ENCODE measurements at places on chromosomes 16 and 17.

DNA sequence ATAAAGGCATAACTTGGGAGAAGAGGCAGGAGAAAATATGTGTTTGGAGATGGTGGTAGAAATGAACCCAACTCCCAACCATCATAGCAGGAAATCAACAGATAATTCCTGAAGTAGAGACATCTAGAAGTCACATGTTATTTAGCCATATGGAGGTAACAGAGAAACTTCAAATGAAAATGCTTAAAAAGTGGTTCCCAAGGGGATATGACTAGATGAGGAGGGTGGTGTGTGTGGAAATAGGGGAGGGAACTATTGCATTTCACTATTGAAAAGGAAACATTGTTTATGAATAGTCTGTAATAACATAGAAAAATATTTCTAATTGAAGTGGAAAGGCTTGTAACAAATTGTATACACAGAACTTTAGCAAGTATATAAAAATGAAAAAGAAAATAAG lies 412.0 kb downstream of the SHISA9 start:
- no peak for DNase-seq

- DNase-seq, result no peak
Measured at GRCh38 chr17:61065263-61065773, 334.3 kb upstream of the TBX2 start.

DNA sequence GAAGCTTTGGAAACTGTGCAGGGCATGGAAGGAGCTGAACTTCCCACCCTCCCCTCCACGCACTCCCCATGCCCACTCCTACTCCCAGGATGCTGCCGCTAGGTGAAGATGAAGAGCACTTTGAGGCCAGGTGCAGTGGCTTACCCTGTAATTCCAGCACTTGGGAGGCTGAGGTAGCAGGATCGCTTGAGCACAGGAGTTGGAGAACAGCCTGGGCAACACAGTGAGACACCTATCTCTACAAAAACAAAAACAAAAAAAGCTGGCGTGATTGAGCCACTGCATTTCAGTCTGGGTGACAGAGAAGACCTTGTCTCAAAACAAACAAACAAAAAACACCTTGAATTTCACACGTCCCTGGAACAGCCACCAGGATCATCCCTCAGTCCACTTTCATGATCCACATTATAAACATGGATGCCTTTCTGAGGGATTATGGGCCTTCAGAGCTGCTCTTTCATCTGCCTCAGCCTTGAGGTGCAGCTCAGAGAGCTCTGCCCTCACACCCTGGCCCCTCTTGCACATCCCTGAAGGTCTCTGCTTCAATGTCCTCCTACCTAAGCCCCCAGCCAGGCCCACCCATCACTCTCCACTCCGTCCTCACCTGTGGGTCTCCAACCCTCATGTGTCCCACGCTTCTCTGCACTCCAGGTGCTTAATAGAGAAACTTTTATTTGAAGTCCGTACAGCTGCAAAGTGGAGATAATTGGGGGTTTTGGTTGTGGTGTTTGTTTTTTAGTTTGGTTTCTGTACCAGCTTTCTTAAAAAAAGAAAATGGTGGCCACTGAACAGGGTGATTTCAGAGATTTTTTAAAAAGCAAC lies 25.8 kb downstream of the PHB1 start:
- no peak for DNase-seq

DNA sequence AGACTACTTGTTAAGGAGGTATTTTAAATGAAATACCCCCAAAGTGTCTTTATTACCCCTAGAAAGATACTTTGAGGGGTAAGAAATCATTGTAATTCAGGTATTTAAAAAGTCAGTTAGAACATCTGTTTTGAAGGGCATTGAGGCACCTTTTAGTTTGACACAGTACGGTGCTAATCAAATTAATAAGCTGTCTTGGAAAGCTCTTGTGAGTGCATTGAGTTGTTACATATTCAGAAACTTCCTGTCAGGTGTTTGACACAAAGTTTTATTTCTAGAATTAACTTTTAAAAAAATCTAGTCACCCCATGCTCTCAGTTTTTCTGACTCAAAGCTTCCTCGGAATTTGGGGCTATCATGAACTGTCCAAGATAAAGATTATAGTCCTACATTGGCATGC lies 4.6 kb downstream of the RBBP6 start:
- DNase-seq, result no peak

DNA sequence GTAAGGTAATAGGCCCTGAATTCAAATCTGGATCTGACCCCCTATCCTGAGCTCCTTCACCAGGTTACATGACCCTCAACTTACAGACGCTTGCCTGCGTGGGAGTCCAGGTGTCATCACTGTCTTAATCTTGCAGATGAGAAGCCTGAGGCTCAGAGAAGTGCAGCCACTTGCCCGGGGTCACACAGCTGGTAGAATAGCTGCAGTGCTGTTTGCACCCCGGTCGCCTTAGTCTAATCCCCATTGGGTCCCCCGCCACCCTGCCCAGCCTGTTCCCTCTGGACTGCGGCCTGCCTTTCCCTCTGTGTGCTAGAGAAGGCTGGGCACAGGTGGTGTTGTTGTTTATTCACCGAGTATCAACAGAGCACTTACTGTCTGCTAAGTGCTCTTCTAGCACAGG lies 107.0 kb downstream of the SDR42E1 start:
- no peak for DNase-seq

- DNase-seq, result no peak
Measured at GRCh38 chr17:29225396-29225795, 21.3 kb upstream of the CRYBA1 start.

DNA sequence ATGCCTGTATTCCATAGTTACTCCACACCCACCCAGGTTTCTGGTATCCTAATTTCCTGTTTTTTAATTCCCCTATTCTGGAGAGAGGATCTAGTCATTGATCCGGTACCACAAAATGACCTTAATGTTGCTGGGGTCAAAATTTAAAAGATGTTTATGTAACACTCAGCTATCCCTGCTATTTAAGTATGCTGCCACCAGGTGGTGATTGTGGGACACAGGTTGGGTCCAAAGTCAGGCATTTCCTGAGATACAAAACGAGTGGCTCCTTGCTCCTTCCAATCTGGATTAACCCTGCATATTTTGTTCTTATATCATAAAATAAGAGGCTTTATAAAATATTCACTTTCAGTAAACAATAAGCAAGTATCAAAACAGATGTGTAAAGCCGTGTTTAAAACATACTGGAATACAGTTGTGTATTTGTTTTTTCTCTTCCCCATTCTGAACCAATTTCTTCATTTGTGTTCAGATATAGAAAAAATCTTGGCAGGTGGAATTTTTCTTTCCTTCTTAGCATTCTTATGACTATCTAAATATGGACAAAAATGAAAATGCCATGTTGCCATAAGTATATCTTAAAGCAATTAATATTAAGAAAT lies 16.3 kb downstream of the HS3ST4 start:
- peak; percentile 44 for DNase-seq

GRCh38 chr17:72077326-72077960 lies 43.4 kb upstream of the SOX9 start:
- no peak for DNase-seq

DNA sequence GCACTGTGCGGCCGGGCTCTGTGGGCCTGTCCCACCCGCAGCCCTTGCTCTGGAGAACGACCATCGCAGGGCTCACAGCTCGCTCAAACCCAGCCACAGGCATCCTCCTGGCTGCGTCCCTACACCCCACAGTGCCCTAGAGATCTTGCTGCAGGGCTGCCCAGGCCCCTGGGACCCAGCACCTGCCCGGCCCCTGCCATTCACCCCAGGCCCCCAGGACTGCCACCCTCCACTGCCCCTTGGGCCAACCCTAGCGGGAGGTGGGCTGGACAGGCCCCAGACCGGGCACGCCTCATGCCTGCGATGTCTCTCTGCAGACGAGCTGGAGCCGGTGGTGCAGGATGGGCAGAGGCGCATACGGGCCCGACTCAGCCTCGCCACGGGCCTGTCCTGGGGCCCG lies 56.1 kb upstream of the ZC3H18 start:
- DNase-seq, result no peak

- no peak for DNase-seq
Measured at GRCh38 chr16:72621651-72622050, 426.3 kb downstream of the ZFHX3 start.

- peak; percentile 85 for DNase-seq
Measured at GRCh38 chr16:49441366-49441780, 67.8 kb downstream of the C16orf78 start.

GRCh38 chr17:67649891-67650290 lies 67.8 kb upstream of the NOL11 start:
- no peak for DNase-seq

GRCh38 chr17:78899361-78900260 lies 3.4 kb downstream of the CEP295NL start:
- no peak for DNase-seq

DNA sequence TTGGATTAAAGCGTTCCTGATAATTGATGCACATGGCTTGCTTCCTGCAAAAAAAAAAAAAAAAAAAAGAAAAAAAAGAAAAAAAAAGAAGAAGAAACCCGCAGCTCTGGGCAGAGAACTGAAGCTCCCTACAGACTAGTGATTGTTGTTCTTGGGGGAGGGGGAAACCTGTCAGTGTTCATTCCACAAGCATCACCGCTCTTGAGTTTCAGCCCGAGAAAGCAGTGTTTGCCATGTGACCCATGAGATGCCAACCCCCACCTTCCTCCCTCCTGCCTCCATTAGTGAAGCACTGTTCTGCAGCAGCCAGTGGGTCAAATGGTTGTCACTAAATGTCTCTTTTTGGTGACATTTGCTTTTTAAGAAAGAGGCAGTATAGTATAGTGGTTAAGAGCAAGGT lies 1.7 kb downstream of the USP43 start:
- no peak for DNase-seq

GRCh38 chr16:49619811-49620157 lies 236.1 kb downstream of the ZNF423 start:
- DNase-seq, result no peak

GRCh38 chr16:15856901-15857698 lies at the start of gene MYH11:
Gene MYH11 (minus strand): TSS chr16:15857028. CDS start chr16:15838252, 18,776 bp downstream.
- no peak for DNase-seq

GRCh38 chr17:48552466-48553189 lies 7.7 kb upstream of the HOXB2 start:
- no peak for DNase-seq

DNA sequence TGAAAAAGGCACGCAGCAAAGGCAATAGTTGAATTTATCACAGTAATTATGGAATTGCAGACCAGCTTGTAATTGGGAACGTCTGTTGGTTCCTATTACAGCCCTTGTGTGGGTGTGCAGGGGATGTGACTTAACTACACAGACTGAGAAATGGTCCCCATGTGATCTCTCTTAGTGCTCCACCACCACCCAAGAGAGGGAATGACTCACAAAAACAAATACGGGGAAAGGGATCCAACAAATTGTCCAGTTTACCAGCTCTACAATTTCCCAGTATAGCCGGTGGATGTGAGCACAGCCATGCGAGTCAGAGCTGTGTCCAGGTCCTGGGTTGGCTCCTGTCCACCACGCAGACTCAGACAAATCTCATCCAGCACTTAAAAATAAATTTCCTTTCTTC lies 337.9 kb downstream of the GRIN2A start:
- no peak for DNase-seq

GRCh38 chr17:79919164-79919585 lies 79.9 kb upstream of the CBX4 start:
- no peak for DNase-seq

DNA sequence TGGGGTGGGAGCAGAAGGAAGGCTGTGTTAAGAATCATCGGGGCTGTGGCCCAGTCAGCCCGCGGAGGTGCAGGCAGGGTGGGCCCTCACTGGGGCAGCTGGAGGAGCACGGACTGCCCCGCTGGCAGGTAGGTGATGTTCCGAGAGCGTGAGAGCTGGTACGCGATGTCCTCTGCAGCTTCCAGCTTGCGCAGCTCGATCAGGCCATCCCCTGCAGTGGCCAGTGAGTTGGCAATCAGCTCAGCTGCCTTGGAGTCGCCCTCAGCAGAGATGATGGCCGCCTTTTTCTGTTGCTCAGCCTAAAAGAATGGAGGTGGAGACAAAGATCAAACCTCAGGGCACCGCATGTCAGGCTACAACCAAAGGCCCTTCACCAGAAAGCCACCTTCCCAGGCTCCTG lies 9.8 kb downstream of the PHB1 start:
- peak; percentile 37 for DNase-seq

DNA sequence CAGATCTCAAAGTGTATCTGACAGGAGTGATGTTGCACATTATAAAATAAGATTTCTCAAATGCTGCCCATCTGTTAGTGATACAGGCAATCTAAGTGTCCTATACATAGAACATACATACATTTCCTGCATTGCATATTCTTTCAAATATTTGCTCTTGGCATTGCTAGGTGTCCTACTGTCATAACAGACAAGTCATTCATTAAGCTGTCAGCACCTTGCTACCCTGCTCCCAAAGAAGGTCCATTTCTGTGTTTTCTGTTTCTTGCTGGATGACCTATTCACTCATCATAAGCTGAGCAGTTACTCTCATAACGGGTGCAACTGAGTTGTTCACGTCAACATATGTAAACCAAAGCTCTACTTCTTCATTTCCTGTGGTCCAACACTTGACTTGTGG lies 719.0 kb downstream of the KCNJ2 start:
- DNase-seq, result no peak

DNA sequence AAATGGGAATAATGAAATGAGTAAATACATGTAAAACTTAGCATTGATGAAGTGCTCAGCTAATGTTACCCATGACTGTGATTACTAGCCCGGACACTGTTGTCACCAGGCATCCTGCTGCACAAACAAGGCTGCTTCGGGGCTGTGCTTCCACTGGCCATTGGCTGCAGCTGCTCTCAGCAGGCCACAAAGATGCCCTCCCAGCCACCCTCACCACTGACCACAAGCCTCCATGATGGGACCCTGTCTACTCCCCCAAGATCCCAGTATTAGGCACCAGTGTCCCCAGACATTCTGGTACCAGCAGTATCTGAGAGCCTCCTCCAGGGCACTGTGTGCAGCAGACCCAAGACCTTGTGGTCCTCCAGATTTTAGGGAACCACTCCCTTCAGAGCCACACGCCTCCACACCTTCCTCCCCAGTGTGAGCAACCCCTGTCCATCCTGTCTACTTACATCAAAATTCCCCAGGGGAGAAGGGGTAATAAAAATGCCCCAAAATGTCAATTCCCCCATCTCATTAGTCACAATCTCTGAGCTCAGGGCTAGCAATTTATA lies 19.7 kb upstream of the NUP93 start:
- no peak for DNase-seq

DNA sequence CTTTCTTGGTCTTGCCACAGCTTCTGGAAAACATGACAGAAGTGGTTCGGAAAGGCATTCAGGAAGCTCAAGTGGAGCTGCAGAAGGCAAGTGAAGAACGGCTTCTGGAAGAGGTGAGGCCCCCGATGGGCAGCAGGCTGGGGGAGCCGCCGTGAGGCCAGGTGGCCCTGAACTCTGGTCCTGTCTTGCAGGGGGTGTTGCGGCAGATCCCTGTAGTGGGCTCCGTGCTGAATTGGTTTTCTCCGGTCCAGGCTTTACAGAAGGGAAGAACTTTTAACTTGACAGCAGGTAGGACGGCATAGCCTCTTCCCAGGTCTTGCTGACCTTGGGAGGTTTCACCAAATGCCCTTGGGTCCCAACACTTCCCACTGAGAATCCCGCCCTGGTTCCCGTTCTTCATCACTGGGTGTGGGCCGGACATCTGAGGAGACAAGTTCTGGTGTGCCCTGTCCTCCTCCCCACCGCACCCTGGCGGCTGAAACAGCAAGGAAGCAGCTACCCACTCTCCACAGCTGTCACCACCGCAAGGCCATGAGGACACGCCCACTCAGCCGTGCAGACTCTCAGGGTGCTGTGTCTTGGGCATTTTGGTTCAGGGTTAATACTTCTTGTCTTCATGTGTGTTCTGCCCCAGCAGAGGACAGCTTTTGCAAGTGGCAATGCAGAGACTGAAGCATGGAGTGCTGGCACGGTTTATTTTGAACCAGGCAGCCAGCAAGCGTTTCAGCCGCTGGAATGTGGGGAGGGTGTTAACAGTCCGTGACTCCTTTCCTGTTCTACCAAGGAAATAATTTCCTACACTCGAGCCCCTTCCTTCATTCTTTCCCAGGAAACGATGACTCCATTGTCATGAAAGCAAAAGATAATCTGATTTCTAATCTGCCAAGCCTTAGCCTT lies 21.4 kb downstream of the NTAN1 start:
- DNase-seq, result no peak

Data from activated CD8-positive, alpha-beta memory T cell treated with anti-CD3 and anti-CD28 coated beads, Interleukin-2, amount 10 ng/mL, durations not matched to agents 7 days and 5 days (primary cell).